Frontal cortex (tissue), 4 donors: ENCODE measurements at places on chromosomes 12 and 14. TPM values are rescaled to one million over a fixed set of nuclear protein-coding genes. Genes with fewer than 3 reads are reported as not detected.

GRCh38 chr12:15453613-15454012, 131.3 kb downstream of the PTPRO start:
- no peak for DNase-seq

- DNase-seq: no peak
Measured at GRCh38 chr12:132544080-132544397, 54.1 kb downstream of the FBRSL1 start.

DNA sequence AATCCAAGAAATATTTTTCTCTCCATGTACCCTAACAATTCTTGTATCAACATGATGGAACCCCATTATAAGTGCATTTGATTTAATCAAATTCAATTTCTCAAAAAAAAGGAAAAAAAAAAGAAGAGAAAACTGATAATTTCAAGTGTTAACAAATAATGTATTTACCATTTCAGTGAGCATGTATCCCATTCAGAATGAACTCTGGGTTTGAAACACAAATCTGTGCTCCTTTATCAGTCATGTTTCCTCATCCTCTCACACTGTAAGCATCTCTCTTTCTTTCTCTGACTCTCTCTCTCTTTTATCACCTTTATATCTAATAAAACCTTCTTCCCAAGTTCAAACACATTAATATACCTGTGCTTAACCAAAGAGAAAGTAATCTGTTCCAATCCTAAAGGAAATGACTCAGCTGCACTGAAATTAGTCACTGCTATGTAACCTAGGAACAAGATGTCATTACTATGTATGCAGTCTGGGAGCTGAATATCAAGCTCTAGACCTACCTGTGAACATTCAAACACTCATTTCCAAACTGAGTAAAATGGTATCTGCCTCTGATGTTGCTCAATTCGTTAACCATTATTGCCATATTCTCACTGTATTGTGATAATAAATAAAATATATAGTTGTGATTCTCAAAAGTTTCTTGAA, 135.0 kb upstream of the LRIG3 start:
- no peak for DNase-seq

DNA sequence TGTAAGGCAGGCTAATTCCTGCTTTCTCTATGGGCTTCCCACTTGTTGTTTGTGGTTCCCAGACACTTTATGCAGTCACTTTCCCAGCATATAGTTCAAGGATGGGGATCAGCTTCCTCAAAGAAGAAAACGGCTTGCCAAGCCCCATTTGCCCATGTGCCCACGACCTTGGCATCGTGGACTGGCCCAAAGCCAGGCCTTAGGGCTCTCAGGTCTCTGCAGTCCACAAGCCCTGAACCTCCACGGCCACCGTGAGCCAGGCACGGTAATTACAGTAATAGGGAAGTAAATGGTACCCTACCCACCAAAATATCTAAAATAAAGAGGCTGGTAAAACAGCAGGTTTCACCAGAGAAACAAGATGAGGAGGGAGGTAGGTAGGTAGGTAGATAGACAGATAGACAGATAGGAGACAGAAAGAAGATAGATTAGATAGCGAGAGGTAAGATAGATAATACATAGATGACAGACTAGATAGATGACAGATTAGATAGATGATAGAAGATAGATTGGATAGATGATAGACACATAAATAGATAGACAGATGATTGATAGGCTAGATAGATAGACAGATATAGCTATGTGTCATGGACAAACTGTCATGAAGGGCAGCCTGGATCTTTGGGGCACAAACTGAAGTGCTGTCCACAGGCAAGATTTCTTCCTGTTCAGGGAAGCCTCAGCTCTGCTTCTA, 163.1 kb downstream of the SLC15A4 start:
- DNase-seq: no peak

DNA sequence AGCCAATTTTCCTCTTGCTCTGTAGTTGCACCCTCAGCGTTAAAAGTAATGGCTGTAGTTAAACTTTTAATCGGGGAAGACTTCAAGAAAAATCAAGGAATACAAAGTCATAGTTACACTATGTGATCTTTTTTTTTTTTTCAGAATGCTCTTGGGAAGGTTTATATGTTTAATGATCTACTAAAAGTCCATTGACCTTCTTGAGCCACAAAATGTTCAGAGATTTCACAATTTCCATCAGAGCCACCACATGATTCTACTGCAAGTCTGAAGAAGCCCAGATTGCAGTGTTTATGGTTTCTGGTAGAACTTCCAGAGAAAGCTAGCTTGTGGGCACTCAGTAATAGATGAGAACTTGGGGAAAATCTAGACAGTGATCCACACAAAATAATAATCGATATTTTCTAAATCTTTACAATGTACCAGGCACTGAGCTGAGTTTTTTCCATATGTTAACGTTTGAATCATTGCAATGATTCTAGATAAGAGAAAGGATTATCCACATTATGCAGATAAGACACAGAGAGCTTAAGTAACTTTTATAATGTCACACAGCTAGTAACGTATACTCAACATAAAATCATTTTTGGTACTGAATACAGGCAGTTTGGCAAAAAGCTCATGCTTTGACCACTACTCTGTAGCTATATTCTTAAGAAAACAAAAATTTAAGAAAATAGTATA, 38.3 kb downstream of the GYS2 start:
- no peak for DNase-seq

DNA sequence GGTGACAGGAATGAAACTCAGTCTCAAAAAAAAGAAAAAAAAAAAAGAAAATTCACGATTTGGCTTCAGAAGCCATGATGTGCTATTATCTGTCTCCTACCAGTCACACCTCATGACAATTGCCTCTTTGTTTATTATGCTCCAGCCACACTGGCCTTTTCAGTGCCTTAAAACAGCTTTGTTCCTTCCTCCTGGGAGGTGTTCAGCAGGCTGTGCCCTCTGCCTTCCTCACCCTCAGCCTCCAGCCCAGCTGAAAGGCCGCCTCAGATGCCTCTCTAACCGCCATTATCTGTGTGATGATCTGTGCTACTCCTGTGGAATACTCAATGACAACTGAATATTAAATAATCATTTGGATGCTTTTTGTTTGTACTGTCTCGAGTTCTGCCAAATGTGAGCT, 8.6 kb upstream of the ARPC3 start:
- DNase-seq: no peak

GRCh38 chr14:91372671-91373495, 44.7 kb downstream of the CCDC88C start:
- no peak for DNase-seq

GRCh38 chr12:93622485-93622884, 50.0 kb downstream of the SOCS2 start:
- DNase-seq: no peak

- no peak for DNase-seq
Measured at GRCh38 chr12:5407034-5407856, 24.7 kb upstream of the NTF3 start.

Gene TRPV4
- total RNA-seq: not detected

Gene MAP1LC3B2
- 0.82 TPM for total RNA-seq

DNA sequence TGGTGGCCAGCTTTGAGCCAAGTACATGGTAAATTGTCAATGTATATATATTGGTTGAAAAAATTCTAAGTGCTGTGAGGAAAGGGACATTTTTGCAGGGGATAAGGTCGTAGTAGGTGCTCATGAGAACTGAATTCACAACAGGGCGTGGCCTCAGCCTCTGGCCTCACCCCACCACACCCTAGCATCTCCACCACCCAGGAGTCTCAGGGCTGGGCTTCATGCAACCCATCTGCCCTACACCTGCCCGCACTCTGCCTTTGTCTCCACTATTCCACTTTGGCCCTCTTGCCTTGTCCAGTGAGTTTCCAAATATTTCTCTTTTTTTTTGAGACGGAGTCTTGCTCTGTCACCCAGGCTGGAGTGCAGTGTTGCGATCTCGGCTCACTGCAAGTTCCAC, 22.1 kb upstream of the AQP2 start:
- DNase-seq: no peak

DNA sequence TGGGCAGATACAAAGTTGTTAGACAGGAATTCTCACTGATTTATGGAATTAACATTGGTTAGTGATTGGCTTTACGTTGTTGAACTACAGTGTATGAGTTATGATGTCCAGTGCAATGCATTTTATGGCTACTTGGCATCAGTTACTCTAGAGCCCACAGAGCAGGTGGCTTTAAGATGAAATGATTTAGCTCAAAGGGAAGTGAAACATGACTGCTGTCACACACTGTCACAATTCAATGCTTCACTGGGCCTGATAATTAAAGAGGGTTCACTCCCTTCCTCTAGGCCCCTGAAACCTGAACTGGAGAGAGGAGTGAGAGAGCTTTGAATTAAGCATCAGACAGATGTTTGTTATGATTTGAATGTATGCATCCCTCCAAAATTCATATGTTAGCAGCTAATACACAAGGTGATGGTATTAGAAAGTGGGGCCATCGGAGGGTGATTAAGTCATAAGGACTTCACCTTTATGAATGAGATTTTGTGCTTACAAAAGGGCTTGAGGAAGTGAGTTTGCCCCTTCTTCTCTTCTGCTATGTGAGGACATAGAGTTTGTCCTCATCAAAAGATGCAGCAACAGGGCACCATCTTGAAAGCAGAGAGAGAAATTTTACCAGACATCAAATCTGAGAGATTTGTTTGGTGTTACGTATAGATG, 175.8 kb upstream of the GRIN2B start:
- no peak for DNase-seq

DNA sequence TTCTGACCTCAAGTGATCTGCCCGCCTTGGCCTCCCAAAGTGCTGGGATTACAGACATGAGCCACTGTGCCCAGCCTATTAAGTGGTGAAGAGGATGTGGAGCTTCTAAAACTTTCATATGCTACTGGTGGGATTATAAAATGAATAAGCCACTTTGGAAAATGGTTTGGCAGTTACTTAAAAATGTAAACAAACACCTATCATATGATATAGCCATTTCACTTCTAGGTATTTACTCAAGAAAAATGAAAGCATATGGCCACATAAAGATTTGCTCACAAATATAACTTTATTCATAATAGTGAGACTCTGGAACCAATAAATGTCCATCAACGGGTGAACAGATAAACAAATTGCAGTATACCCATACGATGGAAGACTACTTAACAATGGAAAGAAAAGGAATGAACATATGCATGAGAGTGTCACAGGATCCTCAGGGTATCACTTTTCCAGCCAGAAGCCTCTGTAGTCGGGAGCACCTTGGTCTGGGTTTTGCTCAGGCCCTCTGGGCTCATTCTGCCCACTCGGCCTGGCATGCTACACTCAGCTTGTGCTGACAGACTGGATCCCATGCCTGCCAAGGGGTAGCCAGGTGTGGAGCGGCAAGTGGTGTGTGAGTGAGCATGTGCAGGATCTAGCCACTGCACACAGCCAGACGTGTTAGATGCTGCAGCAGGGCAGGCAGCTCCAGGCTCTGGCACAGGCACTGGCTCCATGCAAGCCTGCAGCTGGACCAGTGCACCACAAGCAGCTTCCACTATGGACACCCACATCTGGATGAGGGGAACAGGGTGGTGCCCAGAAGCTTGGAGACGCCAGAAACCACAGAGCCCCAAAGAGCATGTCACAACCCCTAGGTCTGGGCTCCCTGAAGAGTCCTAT, 213.2 kb upstream of the DIO3 start:
- DNase-seq: no peak

Gene PPFIA2
- total RNA-seq: 152 TPM

DNA sequence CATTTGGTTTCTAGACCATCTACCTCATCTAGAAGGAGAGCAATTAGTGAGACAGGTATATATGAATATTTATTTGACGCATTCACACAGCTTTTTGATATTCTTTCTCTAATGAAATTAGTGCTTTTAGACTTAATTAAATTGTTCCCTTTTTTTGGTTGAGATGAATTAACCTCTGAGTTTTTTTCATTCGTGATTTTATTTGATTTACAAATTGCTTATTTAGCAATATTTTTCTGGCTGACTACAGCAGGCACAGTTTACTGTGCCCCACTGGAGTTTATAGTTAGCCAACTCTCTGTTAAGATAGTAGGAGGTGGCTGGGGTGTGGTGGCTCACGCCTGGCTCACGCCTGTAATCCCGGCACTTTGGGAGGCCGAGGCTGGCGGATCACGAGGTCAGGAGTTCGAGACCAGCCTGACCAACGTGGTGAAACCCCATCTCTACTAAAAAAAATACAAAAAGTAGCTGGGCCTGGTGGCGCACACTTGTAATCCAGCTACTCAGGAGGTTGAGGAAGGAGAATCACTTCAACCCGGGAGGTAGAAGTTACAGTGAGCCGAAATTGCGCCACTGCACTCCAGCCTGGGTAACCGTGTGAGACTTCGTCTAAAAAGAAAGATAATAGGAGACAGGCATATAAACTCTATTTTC, 16.7 kb downstream of the MDM2 start:
- no peak for DNase-seq

Gene PMCH
- total RNA-seq: 0.41 TPM

DNA sequence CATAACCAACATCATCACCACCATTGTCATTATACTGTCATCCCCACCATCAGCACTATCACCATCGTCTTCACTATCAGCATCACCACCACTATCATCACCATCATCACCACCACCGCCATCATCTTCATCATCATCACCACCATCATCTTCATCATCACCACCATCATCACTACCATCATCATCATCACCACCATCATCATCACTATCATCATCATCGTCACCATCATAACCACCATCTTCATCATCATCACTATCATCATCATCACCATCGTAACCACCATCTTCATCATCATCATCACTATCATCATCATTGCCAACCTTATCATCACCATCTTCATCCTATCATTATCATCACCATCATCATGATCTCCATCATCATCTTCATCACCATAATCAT, 39.0 kb downstream of the SVOP start:
- DNase-seq: no peak

Gene CCDC38
- not detected for total RNA-seq

Gene RASAL1
- total RNA-seq: 4.9 TPM

DNA sequence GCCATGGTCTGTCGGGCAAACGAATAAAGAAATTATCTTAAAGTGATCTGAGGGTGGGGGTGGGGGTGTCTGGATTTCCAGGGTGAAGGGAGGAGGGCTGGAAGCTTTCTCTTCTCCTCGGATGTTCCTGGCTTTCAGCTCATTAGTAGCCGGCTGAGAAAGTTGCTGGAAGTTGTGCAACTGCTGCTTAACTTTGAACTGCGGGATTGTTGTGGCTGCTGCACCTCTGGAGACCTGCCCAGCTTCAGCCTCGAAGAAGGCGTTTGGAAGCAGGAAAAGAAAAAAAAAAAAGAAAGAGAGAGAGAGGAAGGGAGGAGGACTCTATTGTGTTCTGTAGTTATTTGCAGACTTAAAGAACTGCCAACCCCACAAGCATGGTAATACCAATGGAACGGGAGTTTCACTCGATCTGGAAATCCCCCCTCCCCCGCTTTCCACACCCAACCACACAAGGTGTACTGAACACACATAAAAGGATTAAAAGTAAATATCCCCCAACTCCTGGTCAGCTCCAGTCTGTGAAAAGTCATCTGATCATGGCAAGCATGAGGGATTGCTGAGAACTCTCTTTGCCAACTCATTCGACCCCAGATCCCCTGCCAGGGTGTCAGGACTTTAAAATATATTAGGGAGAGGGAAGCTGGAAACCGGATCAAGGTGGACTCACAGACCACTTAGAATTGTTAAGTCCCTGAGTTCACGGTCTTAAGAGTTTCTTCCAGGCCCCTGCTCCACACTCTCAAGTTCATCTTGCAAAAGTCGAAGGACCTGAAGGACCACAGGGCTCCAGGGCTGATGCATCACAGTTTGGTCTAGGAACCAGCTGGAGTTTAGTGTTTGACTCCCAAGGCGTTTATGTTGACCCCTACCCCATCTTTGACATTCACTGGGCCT, at the start of gene RASSF9:
Gene RASSF9, minus strand, starts transcription at position 213 of the 894 bp plus-strand sequence. Its CDS starts 208 bp downstream, at position 5.
- DNase-seq: no peak

Gene NRL
- 1.2 TPM for total RNA-seq
